NCI-H774 (cell line): ENCODE measurements at places on chromosomes 4 and X.

- DNase-seq = no peak
Measured at GRCh38 chr4:1216869-1217294, 32.0 kb downstream of the CTBP1 start.

- no peak for DNase-seq
Measured at GRCh38 chr4:152875261-152875660, 60.9 kb upstream of the FHDC1 start.

GRCh38 chr4:125096662-125097061 lies 218.1 kb upstream of the FAT4 start:
- DNase-seq = no peak

DNA sequence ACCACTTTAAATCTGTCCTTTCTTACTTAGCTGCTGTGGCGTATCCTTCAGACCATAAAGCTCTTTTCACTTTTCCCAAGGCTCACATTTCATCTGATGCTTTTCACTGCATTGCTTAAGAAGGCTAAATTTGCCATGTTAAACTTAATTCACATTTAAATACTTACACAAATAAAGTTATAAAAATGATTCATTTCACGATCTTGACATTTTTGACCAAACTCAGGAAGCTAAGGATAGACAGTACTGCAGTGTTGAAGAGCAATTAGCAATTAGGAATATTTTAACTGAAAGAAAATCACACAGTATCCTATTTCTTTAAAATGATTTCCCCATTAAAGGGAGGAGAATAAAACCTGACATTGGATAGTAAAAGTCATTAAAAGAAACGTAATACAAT lies 1038.6 kb downstream of the STPG2 start:
- no peak for DNase-seq

- DNase-seq = no peak
Measured at GRCh38 chrX:33204889-33205288, 6.5 kb downstream of the DMD start.

DNA sequence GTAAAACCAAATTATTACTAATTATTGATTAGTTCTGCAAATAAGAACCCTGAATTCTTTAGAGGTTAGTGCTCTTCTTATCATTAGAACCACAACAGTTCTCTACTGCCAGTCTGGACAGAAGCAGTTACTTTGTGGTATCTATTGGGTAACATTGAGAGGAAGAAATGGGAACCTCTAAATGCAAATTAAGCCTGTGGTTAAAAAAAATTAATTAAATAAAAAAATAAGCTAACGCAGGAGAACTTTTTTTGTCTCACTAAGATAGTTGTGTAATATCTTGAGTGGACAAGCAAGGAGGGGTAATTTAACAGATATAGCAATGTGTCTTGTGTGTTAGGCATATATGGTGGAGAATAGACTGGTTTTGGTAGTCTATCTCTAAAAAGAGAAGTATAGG lies 32.9 kb upstream of the TET2 start:
- no peak for DNase-seq

DNA sequence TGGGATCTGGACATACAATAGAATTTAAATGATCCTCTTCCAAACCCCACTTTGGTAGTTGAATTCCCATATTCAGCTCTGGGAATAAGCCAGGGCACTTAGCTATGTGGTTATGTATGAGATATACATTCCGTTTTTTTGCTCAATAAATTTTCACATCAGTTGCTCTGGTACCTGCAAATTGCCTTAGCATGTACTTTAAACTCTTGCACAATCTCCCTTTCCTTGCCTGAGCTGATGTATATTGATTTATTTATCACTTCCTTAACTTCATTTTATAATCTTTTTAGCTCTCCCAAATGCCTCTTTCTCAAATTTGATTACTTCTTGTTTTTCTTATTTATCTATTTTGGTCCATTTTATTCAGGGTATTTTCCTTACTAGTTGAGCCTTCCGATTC lies 90.1 kb upstream of the AGA start:
- DNase-seq = no peak

- DNase-seq = no peak
Measured at GRCh38 chr4:129342819-129343408, 247.0 kb downstream of the C4orf33 start.

DNA sequence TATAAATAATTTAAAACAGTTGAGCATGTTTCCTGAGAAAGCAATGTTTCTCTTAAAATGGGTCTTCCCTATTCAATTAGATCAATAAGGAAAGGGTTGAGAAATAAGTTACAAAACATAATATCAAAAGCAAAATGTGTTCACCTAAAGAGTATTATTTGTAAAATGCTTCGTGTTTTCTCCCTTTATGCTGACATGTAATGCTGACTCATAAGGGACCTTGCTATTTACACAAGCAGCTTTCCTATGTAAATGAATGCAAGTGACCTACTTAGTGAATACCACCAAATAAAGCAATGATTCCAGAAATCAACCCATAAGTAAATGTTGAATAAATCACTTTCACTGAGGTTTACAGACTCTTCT lies 91.5 kb downstream of the ELOVL6 start:
- DNase-seq = peak; percentile 3

GRCh38 chr4:40309250-40309774 lies 25.8 kb upstream of the CHRNA9 start:
- DNase-seq = no peak

GRCh38 chr4:32025851-32026459 lies 1305.8 kb downstream of the PCDH7 start:
- no peak for DNase-seq

- no peak for DNase-seq
Measured at GRCh38 chrX:131951166-131951565, 71.9 kb upstream of the STK26 start.

GRCh38 chr4:6972911-6973310 lies 63.3 kb downstream of the TBC1D14 start:
- no peak for DNase-seq

DNA sequence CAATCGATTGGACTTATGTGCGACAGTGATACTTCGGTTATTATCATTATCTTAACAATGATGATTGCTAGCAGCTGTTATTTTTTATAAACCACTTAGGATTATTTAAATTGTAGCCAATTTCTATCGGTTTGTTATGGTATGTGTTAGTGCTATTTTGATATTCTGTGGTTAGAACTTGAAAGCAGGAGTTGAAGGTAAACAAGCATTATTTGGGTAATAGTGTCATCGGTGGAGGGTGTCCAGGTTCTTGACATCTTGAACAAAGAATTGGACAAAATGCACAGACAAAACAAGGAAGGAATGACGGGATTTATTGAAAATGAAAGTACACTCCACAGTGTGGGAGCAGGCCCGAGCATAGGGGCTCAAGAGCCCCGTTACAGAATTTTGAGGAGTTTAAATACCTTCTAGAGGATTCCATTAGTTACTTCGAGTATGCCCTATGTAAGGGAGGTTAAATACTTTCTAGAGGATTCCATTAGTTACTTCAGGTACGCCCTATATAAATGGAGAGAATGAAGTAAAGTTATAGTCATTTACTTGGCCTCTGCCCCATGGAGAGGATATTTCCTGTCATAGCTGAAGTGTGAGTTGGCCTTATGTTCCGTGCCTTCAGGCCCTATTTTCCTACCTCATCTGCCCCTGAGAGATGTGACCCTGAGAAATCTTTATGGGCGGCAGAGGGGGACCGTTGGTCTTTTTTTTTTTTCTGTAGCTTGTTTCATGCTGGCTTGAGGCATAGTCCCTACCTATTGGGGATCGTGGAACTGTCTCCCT lies 13.1 kb downstream of the MOB1B start:
- DNase-seq = no peak

GRCh38 chr4:152992027-152992426 lies 55.9 kb downstream of the FHDC1 start:
- DNase-seq = peak; percentile 8

GRCh38 chr4:99593781-99594641 lies 19.4 kb downstream of the MTTP start:
- no peak for DNase-seq

- no peak for DNase-seq
Measured at GRCh38 chrX:139862208-139862607, 70.6 kb downstream of the ATP11C start.
